ENCODE measurements at places on chromosomes 7 and 10.
A peak's percentile ranks its signal among the peaks of the same experiment; 100 is the strongest.

DNA sequence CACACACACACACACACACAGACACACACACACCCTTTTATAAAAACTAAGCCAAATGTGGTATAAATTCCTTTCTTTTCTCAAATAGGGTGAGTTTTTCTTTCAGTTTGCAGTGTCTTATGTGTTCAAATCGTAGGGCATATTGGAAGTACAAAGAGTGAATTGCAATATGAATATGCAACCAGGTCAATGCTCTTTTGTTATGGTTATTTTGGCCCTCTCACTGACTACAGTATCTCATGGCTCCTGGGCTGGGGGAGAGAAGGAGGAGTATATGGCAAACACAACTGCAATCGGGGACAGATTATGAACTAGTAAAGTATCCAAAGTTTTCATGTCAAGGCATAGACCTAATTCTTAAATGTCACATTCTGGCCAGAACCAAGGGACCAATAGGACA, 301.9 kb downstream of the PLXDC2 start:
- no peak for DNase-seq

DNA sequence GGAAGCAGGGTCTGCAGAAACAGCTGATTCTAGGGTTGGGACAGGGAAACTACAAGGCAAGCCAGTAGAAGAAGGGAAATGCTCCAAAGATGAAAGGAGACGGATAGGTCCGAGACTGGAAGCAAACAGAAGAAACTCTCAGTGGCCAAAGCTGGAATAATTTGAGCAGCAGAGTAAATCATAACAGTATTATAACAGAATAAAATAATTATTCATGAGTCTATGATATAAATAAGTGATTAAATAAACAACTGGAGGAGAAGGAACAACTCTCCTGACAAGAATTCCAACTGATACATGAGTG, 27.6 kb downstream of the EZH2 start:
- no peak for DNase-seq

DNA sequence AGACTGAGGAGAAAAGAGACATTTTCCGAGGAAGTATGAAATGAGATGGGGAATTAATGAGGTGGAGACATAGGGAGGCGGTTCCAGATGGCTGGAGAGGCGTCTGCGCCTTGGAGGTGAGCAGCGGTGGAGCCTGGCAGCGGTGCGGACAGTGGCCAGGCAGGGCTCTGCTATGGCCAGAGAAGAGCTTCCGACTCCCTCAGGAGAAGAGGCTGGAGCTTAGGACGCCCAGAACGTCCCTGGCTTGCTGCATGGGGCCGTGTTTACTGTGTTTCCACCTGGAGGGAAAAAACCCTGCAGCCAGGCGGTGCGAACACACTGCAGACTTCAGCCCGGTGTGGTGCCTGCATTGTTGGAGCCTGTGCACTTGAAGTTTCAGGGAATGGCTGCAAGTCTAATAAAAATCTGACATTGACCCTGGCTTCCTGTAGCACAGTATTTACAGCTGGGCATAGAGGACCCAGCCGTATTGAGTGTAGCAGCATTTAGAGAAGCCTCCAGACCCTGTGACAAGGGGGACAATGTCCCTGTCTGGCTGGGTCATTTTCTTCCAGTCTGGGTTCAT, 447.1 kb upstream of the MKI67 start:
- no peak for DNase-seq

DNA sequence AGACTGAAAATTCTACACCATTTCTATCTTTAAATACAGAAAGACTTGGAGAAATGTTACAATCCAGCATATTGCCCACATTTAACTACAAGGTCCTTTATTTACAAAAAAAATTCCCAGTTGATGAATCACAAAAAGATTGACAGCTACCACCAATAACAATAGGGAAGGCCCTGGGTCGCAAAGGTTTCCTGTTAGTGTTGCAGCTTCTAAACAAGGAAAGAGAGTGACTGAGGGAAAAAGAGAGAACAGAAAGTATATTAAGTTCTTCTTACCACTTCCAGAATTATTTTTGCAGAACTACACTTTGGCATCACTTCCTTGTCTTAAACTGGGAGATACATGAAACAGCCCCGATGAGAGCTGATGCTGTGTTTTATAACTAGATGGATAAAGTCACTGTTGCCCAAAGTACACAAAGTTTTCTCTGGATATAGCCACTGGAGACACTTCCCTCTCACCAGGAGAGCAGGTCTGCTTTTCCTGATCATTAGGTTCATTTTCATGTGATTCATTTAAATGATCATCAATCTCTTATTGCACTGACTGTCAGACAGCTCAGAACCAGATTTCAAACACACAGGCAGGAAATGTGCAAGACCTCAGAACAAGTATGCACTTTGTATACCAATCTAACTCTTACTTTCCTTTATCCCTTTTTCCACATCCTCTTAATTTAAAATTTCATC, 57.0 kb downstream of the SHTN1 start:
- peak; percentile 96 for DNase-seq

- no peak for DNase-seq
Observed at GRCh38 chr10:25694206-25694933, 239.7 kb upstream of the MYO3A start.

GRCh38 chr10:73459683-73460314, 26.4 kb upstream of the MSS51 start:
- no peak for DNase-seq

DNA sequence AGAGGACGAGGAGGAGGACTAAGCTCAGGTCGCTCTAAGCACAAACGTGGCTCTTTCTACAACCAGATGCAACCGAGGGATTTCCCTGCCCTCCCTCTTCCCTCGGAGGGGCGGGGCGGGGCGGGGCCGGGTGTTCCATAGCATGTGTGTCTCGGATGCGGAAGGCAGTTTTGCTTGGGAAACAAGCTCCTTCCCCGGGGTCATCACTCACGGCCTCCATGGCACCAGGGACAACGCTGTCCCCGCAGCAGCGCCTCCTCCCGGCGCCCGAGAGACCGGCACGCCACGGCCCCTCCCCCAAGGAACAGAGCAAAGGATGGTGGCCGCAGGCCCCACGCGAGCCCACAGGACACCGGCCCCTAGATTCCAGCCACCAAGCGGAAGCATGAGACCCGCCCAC, 110.5 kb downstream of the PAXIP1 start:
- peak; percentile 21 for DNase-seq

DNA sequence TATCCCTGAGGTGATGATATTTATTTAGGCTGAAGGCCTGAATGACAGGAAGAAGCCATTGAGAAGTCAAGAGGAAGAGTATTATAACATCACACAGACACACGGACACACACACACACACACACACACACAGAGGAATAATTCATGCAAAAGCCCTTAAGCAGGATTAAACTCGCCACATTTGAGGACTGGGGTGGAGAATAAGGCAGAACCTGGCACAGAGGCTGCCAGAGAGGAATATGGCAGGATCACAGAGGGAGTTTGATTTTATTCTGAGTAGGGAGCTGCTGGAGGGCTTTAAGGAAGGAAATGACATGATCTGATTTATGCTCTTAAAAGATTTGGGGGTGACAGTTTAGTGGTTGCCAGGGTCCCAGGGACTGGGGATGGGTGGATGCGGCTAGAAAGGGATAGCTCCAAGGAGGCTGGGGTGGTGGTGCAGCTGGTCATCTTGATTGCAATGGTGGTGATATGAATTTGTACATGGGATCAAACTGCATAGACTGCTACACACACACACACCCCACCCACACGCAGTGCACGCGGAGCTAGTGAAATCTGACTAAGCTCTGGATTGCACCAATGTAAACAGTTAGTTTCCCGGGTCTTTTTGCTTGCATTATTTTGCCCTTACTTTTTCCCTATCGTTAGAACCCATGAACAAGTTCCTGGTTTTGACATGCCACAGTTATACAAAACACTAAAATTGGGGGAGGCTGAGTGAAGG, 11.2 kb downstream of the SMURF1 start:
- peak; percentile 28 for DNase-seq

- peak; percentile 38 for DNase-seq
Observed at GRCh38 chr10:24947304-24948097, 4.9 kb downstream of the PRTFDC1 start.

GRCh38 chr7:2524808-2525657, 5.5 kb downstream of the LFNG start:
- DNase-seq, result no peak

- DNase-seq, result no peak
Observed at GRCh38 chr10:132802694-132803320, 16.9 kb upstream of the NKX6-2 start.

GRCh38 chr10:4186849-4187540, 402.0 kb upstream of the KLF6 start:
- DNase-seq, result no peak

DNA sequence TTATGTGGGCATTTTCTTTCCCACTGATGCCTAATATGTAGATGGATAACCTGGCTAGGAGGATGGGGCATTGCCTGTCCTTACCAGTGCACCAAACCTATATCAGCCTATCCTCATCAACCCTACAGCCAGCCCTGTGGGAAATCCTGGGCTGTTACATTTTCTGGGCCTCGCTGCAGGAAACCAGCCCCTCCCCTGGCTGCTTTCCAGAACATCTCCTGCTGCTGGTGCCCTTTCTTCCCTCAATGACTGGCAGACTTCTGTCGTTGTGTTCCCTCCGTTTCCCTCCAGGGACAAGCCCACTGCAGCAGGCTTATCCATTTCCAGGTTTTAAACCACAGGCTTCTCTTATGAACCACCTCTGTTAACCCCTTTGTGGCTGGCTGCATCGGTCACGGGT, 486.1 kb upstream of the COBL start:
- no peak for DNase-seq

- no peak for DNase-seq
Observed at GRCh38 chr7:35694161-35694783, 663 bp downstream of the HERPUD2 start.

- no peak for DNase-seq
Observed at GRCh38 chr10:27714349-27714748, 31.3 kb downstream of the MKX start.

DNA sequence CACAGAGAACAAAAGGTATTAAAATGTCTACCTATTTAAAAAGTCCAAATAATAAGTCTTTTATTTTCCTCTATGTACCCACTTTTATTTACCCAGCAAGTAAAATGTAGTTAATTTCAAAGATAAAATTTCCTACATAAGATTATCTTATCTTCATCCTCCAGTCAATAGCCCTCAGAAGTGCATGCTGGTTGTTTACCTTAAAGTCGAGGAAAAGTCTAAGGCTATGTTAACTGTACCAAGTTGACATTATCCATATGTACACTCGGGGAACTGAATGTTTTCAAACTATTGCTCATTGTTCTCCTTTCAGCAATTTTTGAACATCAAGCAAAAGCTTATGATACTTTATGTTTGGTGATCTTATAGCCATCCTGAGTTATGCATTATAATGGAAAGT, 24.1 kb upstream of the LIPF start:
- no peak for DNase-seq

DNA sequence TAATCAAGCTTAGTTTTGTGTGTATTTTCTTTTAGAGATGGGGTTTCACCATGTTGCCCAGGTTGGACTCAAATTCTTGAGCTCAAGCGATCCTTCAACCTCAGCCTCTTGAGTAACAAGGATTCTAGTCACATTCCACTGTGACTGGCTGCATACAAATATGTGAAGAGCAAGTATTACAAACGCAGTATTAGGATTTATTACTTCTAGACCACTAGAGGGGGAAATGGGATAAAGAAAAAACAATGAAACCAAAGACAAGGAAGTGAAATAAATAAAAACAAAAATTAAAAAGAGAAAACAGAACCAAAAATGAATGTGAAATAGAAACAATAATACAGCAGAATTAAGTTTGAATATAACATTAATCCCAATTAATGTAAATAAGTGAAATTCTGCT, 308.7 kb downstream of the ANKRD30A start:
- DNase-seq, result peak; percentile 2

- no peak for DNase-seq
Observed at GRCh38 chr10:89588671-89589070, 53.3 kb upstream of the SLC16A12 start.

Measured in suppressor macrophage treated with lipopolysaccharide for 1 hour (primary cell).